Stimulated activated CD4-positive, alpha-beta T cell treated with anti-CD3 and anti-CD28 coated beads, Interleukin-4, amount 100 ng/mL, for 48 hours (primary cell): ENCODE measurements at places on chromosomes 11 and 22.
A peak's percentile ranks its signal among the peaks of the same experiment; 100 is the strongest.

DNA sequence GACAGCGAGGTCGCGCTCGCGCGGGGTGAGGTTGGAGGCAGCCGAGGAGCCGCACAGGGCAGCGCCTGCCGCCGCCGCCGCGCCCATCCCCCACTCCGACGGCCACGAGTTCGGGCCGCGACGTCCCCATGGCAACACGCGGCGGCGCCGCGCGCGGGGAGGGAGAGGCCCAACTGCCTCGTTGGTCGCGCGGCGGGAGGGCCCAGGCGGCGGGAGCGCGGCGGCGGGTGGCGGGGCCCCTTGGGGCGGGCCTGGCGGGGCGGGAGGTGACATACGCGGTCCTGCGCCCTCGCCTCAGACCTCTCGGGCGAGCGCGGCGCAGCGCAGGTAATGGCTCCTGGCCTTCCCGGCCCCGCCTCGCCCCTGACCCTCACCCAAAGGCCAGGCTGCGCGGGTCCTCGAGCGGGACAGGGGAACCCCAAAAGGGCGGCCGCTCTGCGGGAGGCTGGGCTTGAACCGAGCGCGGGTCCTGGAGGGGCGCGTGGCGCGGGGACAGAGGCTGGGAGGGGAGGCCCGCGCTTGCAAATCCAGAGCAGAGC, at the start of gene DEUP1:
Gene DEUP1 (plus strand): TSS at position 297 of the 539 bp plus-strand sequence. CDS start 1,518 bp downstream, outside the sequence.
- peak; percentile 11 for DNase-seq

GRCh38 chr22:38718414-38718813, 12.7 kb downstream of the GTPBP1 start:
- DNase-seq = no peak

DNA sequence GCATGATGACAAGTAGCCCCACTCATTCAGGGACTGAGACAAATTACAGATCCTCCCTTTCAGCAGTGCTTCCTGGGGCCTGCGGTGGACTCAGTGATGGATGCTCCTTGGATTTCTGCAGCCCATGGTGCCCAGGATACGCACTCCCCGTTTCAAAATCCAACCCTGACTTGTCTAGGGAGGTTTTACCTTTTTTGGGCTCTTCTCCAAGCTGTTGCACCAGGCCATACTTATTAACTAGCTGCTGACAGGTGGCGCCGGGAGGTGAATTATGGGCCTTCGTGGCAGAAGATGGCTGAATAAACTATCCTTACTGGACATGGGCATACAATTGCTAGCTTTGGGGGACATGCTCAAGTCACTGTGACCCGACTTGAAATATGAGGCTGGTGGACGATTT, 324.3 kb upstream of the SYN3 start:
- no peak for DNase-seq

DNA sequence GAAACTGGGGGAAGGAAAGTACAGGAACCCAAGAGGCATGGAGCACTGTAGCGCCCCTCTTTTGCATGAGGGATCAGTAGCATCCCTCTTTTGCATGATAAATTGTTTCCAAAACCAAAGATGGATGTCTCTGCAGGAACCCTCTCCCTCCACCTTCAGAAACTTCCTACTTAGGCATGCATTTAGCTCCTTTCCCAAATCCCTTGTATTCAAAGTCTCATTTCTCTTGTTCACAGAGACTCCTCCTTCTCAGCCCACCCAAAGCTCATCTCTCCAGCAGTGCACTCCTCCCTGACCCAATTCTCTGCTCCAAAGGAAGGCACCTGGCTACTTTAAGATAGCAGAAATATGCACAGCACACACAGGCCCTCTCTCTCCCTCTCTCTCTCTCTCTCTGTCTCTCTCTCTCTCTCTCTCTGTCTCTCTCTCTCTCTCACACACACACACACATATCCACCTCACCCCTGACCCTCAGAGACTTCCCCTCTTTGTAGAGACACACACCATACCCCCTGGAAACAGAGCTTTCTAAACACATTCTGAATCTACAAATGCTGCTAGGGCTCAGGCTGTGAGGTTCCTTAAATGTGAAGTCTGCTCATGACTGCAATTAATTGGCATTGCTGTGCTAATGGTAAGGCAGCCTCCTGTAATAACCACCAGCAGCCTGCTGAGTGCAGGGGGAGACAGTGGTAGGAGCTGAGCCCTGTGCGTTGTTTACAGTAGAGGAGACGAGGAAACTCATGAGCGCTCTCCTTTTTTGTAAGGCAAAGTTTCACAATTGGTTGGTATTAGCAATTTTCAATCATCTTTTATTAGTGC, 519.6 kb downstream of the NTM start:
- DNase-seq = no peak

DNA sequence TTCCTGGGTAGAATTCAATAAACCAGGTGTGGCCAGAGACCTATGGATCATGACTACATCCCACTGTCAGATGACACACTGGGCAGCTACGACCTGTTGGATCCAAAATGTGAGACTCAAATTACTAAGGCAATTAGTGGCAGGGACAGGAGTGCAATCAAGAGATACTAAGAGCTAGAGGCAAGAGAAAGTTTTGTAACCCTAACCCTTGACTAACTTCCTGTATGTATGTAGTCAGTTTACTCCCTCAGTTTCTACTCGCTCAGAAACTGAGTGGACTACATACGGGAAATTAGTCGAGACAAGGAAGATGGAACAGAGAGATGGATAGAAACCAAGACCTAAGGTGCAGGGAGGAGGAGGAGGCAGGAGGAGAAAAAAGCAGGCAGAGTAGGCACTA, 2.7 kb downstream of the CYB5R2 start:
- no peak for DNase-seq

DNA sequence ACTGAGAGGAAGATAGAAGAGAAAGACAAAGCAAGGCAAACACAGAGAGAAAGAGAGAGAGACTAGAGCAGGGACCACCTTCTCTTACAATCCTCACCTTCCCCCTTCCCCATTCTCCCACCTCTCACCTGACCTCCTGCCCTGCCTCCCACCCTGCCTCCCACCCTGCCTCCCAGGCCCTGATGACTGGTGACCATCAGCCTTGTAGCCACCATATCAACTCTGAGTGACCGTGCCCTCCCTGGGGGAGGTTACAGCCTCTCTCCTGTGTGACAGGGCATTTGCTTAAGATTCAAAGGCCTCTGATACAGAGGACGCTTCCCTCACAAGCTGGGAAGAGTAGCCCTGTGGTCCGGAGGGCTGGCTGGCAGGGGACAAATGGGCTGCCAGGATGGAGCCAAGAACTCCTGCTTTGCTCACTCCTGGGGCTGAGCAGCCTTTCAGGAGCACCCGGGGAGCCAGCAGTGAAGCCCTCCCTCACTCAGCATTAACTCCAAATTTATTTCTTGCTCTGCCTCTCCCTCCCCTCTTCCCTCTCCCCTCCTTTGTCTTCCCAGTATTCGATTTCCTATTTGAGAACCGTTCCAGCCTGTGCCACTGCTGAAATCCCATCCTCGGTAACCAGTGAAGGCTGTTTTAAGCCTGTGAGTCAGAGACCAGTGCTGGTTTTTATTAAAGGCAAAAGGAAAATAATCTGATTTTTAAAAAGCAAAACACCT, 125.2 kb upstream of the SYT13 start:
- no peak for DNase-seq

GRCh38 chr11:62917906-62918502, 3.2 kb downstream of the CHRM1 start:
- DNase-seq = no peak

- no peak for DNase-seq
Observed at GRCh38 chr22:39949964-39950737, 10.0 kb upstream of the TMA7B start.

DNA sequence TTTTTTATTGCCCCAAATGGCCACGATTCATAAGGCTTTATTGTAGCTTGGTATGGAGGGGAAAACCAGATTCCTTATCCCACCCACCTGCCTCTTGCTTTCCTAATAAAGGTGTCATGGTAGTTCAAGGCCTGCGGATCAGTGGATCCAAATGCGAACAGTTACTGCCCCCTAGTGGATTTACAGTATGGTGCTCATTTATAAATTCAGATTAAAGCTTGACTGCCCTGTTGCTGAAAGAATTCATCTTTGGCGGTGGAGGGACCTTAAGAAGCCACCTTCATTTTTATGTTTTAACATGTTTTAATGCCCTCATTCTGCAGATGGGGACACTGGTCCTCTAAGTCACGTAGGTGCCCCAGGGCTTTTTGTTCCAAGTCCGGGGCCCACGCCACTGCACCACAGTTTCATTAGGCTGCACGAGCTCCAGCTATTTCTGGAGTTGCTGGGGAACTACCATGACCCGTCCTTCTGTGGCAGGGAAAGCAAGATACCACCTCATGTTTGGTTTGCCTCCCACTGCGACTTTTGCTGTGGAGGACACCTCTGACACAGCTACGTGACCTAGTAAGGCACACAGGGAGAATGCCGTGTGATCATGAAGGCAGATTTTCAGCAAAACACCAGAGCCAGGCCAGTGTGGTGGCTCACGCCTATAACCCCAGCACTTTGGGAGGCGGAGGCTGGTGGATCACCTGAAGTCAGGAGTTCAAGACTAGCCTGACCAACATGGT, 15.6 kb upstream of the INCENP start:
- DNase-seq = no peak
